DMS79 (cell line): ENCODE measurements at places on chromosomes 16 and 17.
A peak's percentile ranks its signal among the peaks of the same experiment; 100 is the strongest.

DNA sequence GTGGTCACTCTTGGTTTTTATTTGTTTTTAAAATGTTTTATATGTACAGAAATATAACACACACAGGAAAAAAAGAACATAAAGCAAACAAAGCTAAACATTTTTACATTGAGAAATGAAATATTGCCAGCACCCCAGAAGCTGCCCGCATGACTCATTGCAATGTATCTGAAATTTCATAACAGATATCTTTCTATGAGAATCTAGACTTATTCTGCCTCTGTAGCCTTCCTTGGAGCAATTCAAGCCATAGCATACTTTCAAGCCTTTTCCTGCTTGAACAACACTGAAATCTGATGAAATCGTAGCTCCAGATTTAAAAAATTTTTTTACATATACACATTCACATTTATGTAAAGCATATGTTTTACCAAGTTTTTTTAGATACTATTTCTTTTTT is 86.9 kb downstream of the RBBP6 start:
- DNase-seq = no peak

DNA sequence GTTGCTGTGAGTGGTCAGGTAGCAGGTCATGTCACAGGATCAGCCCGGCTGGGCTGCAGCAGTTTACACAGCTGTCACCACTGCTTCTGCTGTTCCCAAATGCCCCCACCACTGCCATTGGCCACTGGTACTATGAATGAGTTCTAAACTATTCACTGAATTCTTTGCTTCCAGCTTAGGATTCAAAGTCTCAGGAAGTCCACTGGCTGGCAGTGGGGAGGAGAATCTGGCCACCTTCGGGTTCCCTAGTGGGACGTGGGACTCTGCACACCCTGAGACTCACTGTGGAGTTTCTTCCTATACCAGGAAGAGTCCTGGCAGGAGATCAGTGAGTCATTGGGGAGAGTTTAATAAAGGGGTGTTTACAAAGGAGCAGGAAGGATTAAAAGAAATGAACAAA is 6.9 kb downstream of the MT1X start:
- DNase-seq = no peak

GRCh38 chr17:33779234-33779591 is 475.9 kb upstream of the CCL2 start:
- DNase-seq = peak; percentile 52

- DNase-seq = no peak
Observed at GRCh38 chr17:76515274-76515949, 14.2 kb upstream of the RHBDF2 start.

DNA sequence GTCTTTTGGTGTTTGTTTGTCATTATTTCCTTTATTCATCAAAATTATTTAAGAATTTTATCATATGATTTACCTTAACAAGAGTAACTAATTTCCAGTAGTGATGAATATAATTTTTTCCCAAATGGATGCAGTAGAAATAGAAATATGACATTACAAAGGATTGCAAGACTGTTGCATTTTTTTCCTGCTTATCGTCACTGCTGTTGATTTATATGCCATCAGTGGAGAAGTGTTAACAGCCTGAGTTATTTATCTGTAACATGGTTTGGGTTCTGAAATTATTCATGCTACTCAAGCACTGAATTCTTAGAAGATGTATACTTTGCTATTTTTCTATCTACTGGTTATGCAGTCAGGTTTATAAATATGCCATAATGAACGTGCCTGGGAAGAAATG is 68.6 kb downstream of the TMEM100 start:
- no peak for DNase-seq
